ENCODE measurements at places on chromosomes 2 and 18.
A peak's percentile ranks its signal among the peaks of the same experiment; 100 is the strongest.

GRCh38 chr2:74383254-74383653 lies 3.1 kb upstream of the DCTN1 start:
- no peak for DNase-seq

- no peak for DNase-seq
Measured at GRCh38 chr2:1793001-1793867, 48.9 kb upstream of the PXDN start.

- DNase-seq, result no peak
Measured at GRCh38 chr2:10439185-10439879, 8.8 kb downstream of the ODC1 start.

DNA sequence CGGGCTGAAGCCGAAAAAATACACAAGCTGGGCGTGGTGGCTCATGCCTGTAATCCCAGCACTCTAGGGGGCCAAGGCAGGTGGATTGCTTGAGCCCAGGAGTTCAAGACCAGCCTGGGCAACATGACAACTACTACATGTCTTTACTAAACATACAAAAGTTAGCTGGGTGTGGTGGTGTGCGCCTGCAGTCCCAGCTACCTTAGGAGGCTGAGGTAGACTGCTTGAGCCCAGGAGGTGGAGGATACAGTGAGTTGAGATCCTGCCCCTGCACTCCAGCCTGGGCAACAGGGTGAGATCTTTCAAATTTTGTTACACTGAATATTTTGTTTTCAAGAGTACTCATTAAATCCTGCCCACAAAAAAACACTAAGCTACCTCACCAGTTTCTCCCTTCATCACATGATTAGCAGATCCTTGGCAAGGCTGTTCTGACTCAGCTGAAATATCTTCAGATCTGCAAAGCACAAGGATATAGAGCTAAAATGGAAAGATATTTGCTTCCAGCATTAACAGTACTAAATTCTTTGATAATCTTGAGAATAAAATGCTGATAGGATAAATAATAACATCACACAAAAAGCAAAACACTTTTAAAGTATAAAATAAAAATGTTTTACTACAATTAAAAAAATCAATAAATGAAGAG lies 28.2 kb upstream of the MCM6 start:
- DNase-seq, result no peak

DNA sequence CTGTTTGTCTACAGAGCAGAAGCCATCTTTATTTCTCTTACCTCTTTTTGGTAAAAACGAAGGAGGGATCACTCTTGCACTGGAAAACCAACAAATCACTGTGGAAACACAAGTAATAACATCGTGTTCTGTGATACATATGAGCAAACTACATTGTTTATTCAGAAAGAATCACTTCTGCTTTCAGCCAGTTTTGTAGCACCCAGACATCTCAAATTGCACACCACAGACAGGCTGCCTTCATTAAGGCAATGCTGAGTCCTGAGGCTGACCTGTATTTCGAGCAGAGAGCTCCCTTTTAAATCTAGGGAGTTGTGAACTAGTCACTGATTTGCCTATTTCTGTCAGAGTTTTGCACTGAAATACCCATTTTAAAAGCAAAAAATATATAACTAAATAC lies 1003.2 kb upstream of the FAM98A start:
- no peak for DNase-seq

GRCh38 chr18:50126471-50126870 lies 68.5 kb downstream of the MYO5B start:
- DNase-seq, result no peak

DNA sequence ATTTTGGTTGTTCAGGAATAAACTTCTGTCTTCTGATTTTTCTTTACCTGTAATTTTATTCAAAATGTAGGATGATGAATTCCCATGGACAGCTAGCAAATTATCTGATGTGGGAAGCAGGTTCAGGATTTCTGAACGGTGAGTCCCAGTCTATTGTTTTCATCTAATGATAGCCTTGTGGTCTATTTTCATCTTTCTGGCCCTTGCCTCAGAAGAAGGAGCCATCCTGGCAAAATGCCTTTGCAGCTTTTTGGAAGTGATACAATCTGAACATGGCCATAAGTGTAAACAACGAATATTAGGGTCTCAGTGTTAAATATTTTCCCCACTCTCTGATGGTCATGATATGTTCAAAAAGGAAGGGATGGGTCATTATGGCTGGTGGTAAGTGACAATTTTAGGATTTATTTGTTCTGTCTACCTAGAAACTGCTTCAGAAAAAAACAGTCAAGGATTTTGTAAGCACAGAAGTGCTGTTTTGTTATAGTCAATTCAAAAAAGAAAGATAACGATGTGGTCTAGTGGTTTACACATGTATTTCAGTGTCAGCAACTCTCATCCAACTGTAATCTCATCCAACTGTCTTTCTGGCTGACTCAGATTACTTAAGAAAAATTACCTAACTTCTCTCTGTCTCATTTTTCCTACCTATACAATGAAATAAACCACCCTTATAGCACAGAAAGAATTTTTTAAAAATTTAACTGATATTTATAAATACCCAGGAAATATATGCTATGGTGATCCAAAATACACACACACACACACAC lies 272.6 kb upstream of the ERBB4 start:
- DNase-seq, result no peak

- no peak for DNase-seq
Measured at GRCh38 chr2:109374548-109375130, 239.1 kb downstream of the SEPTIN10 start.

GRCh38 chr2:179332903-179333302 lies 68.3 kb upstream of the SESTD1 start:
- DNase-seq, result no peak

- no peak for DNase-seq
Measured at GRCh38 chr2:152609699-152610098, 107.6 kb downstream of the PRPF40A start.

DNA sequence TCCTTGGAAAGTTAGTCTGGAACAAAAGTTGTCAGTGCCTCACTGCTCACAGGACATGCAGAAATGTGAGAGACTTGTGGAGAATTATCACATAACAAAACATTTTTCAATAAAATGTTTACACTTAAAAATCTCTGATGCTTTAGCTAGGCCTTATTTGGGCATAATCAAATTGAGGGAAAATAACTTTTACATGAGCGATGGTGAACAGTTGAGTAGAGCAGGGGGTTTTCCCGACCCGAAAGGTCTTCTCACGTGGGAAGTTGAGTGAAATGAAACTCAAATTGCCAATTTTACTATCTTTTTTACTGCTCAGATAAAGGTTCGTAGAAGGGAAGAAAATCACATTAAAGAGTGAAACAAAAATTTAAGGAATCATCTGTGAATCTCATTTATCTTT lies 465.6 kb downstream of the MTX2 start:
- no peak for DNase-seq

DNA sequence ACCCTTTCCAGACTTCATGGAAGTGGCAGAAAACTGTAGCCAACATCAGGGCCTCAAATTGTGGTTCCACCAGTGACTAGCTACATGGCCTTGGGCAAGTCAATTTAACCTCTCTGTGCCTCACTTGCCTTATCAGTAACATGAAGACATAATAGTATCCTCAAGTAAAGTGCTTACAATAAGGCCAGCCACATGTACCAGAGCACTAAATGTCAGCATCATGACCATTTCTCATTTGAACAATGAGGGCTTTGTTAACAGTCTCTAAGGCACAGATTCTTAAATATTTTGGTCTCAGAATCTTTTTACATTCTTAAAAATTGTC lies 5.8 kb upstream of the KCMF1 start:
- no peak for DNase-seq

GRCh38 chr2:238069021-238069709 lies 8.4 kb downstream of the SCLY start:
- no peak for DNase-seq

GRCh38 chr18:2970344-2970743 lies 42.6 kb downstream of the LPIN2 start:
- DNase-seq, result no peak

GRCh38 chr18:57930476-57930875 lies 113.5 kb upstream of the NEDD4L start:
- peak; percentile 21 for DNase-seq

DNA sequence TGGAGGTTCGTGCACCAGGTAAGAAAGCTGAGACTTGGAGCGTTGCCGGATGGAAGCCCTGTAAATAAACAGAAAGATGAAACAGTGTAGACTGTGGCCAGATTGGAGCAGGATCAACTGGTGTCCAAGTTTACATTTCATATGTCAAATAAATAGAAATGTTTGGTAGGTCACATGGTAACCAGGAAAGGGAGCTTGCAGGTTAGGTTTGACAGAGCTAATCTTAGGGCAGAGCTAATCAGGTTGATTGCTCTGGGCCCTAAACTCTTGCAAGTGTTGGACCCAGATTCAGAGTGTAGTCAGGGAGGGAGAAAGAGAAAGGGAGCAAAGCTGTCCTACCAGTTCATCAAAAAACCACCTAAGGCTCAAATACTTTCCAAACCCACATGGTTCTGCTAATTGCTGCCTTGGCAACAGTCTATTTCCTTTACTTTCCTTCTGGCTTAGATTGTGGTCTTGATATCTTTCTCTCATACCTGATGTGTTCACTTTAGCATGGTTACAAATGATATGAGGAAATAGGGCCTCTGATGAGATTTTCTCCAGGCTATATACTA lies 63.2 kb downstream of the G6PC2 start:
- DNase-seq, result no peak

DNA sequence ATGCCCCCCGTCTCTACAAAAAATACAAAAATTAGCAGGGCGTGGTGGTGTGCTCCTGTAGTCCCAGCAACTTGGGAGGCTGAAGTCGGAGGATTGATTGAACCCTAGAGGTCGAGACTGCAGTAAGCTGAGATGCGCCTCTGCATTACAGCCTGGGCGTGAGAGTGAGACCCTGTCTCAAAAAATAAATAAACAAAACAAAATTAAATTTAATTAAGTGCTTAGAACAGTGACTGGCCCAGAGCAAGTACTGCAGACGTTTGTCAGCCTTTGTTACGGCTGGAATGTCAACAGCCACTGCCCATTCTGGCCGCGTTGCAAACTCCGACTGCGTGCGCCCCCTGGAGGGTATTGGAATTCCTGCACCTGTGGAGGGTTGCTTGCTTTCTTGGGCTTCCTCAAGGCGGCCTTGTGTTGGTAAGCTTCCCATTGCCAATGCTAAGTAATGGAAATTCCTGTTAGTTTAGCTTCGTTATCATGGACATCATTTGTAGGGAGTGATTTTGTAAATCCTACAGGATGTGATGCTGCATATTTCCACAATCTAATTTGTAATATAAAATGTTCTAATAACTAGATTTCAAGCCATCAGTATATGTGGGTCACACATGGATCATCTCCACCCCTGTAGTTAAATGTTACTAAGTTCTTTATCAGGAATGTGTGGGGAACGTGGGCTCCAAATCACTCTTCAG lies 15.9 kb upstream of the ATP6V1B1 start:
- DNase-seq, result peak; percentile 31

GRCh38 chr2:1728821-1729220 lies 15.5 kb downstream of the PXDN start:
- peak; percentile 66 for DNase-seq

DNA sequence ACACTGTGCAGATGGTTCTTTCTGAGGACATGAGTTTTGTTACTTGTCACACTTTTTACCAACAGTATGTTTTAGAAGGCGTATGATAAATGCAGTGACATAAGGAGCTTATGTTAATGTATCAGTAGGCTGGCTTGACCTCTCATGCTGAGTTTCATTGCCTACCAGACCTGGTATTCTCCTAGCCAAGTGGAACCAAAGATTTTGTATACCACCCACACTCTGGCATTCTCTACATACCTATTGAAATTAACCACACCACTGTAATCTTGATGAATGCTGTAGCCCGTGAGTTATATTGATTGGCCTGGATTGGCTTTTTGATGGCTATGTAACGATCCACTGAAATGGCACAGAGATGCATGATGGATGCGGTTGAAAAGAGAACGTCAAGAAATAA lies 11.4 kb downstream of the HTR2B start:
- DNase-seq, result no peak

GRCh38 chr2:39735648-39736047 lies 43.4 kb downstream of the THUMPD2 start:
- DNase-seq, result no peak

DNA sequence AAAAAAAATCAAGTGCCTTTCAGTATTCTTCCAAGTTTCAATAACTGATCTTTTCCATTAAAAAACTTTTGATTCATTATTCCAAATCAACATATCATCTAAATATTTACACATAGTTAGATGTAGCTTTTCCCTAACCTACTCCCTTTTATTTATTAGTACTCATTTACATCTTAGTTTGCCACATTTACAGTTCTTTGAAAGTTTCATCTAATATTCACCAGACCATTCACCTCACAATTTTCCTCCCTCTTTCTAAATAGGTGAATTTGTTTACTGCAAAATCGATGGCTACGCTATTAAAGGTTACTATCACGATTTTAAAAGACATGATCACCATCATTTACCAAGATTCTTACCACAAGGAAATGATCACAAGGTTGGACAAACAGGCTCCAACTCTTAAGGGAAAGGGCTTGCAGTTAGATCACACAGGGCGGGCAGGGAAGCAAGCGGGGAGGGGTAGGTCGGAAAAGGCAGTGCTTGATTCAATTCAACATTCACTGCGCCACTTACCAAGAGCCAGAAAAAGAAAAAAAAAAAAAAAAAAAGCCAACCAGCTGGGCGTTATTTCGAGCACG lies 654 bp upstream of the MARCHF7 start:
- no peak for DNase-seq

- DNase-seq, result no peak
Measured at GRCh38 chr2:161421686-161422085, 5.6 kb downstream of the TBR1 start.

DNA sequence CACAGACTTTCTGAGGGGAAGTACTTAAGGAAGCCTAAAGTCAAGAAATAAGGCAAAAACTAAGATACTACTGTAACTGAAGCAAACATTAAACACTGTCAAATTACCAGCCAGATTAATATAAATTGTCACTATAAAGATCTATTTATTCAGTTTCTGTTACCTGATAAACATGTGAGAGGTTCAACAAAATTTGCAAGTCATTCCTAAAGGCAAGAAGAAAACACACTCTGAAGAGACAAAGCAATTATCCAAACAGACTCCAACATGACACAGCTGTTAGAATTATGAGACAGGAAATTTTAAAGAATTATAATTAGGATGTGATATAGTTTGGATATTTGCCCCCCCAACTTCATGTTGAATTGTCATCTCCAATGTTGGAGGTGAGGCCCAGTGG lies 140.4 kb upstream of the COL3A1 start:
- no peak for DNase-seq

DNA sequence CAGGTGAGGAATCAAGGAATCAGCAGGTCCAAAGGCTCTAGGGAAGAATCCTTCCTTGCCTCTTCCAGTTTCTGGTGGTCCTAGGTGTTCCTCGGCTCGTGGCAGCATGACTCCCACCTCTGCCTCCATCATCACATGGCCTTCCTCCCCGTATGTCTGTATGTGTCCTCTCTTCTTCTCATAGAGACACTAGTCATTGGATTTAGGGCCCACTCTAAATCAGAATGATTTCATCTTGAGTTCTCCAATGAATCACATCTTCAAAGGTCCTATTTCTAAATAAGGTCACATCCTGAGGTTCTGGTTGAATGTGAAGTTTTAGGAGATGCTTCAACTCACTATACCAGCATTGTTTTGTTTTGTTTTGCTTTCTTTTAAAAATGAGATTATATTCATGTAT lies 11.1 kb upstream of the AGFG1 start:
- no peak for DNase-seq

- DNase-seq, result no peak
Measured at GRCh38 chr2:61158356-61158955, 3.5 kb upstream of the C2orf74 start.

GRCh38 chr2:7672027-7672684 lies 754.9 kb downstream of the RNF144A start:
- DNase-seq, result no peak

Measured in NCI-H510A (cell line).